Thoracic aorta (tissue), 2 donors: ENCODE measurements at places on chromosomes 3 and 15.

GRCh38 chr3:76509179-76509830 is 530.6 kb upstream of the ROBO2 start:
- no peak for DNase-seq

GRCh38 chr3:170844377-170844776 is 25.6 kb downstream of the RPL22L1 start:
- no peak for DNase-seq

DNA sequence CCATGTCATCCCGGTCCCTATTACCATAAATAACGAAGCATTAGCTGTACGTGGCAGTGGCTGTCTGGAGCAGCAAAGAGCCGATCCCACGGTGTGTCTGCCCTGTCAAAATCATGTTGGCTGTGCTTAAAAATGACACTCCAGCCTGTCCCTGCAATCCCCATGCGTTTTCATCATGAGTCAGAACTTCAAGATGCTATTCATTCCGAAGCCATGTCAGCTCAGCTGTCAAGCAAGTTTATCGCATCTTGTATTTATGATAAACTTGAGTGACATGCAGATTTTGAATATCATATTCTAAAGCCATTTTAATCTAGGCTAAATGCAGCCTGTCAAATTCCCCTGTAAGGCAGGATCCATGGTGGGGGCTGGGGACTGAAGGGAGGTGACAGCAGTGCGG is 152.4 kb downstream of the TJP1 start:
- DNase-seq = no peak

GRCh38 chr15:41848631-41849030 is 10.0 kb downstream of the PLA2G4B start:
- DNase-seq = no peak

DNA sequence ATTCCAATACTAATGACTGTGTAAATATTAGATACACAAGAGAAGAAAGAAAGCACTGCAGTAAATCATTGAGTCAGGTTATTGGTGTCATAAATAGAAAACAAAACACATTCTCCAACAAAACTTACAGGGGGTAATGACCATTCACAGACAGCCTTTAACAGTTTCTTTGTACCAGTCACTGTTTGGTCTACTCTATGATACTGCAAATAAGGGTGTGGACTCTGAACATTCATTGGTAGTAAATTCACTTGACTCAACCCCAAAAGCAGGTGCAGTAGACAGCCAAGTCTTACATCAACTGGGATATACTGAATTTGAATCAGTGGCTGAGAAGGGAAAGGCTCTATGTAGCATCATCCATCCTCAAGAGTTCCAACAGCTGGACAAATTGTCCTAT is 463.5 kb downstream of the FOXP1 start:
- no peak for DNase-seq

- peak; percentile 71 for DNase-seq
Observed at GRCh38 chr3:16247282-16248061, 17.3 kb downstream of the DPH3 start.

GRCh38 chr3:142211034-142211433 is 14.4 kb downstream of the GK5 start:
- DNase-seq = no peak

DNA sequence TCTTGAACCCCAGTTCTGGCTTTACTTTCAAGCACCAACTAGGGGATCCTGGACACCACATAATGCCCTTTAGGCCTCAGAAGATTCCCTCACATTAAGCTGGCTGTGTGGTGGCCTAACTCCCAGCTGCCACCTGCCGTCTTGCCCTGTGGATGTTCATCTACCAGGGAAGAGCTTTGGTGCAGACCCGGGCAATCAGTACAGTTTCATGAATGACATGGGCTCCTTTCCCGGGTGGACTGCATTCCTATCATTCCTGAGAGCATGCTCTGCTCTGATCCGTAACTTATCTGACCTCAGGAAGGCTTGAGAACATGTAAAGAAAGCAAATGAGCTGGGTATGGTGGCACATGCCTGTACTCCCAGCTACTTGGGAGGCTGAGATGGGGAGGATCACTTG is 50.0 kb upstream of the GSK3B start:
- DNase-seq = no peak

DNA sequence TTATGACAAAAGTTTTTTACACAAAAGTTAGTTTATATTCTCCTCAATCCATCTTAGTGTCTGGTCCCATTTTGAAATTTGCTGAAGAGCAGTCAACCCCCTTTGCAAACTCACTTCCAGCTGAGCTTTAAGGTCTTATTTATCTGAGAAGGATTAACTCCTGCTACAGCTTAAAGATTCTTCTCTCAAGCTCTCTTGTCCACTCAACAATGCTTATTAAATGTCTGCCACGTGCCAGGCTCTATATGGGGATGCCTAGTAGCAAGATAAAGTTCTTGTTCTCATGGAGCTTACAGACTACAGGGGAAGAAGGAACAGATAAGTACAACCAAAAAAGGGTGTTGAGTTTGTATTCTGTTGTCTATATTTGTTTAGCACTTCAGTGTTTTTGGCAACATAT is 18.7 kb downstream of the TMPRSS7 start:
- DNase-seq = no peak

DNA sequence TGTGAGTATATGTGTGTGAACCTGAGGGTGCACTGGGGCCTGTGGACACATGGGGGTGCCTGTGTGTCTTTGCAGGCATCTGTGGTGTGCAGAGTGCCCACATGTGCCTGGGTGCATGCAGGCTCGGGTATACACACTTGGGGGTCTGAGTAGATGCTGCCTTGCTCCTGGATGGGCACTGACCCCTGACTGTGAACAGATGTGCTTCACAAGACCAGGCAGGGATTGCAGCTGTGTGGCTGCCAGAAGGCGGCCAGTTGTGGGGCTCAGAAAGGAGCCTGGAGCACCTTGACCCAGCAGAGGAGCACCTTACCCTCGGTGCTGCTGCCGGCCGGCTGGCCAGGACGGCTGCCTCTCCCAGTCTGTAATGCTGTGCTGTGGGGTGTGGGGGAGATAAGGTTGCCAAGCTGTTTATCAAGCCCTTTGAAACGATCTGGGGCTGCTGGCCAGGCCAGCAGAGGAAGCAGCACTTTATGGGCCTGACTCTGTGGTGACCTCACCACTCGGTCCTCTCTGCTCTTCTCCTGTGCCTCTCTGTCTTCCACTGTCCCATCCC is 55.5 kb upstream of the MRPS22 start:
- no peak for DNase-seq

- DNase-seq = no peak
Observed at GRCh38 chr15:50627351-50628055, 59.1 kb downstream of the TRPM7 start.

- DNase-seq = no peak
Observed at GRCh38 chr3:173938159-173938558, 540.6 kb downstream of the NLGN1 start.

GRCh38 chr3:194994551-194994981 is 276.4 kb downstream of the XXYLT1 start:
- no peak for DNase-seq

GRCh38 chr3:149227591-149228268 is 6.1 kb upstream of the CP start:
- DNase-seq = no peak

GRCh38 chr3:42979044-42979972 is at the start of gene GASK1A:
Gene GASK1A (plus strand): TSS chr3:42979311. CDS start chr3:42979643, 332 bp downstream.
- DNase-seq = no peak

DNA sequence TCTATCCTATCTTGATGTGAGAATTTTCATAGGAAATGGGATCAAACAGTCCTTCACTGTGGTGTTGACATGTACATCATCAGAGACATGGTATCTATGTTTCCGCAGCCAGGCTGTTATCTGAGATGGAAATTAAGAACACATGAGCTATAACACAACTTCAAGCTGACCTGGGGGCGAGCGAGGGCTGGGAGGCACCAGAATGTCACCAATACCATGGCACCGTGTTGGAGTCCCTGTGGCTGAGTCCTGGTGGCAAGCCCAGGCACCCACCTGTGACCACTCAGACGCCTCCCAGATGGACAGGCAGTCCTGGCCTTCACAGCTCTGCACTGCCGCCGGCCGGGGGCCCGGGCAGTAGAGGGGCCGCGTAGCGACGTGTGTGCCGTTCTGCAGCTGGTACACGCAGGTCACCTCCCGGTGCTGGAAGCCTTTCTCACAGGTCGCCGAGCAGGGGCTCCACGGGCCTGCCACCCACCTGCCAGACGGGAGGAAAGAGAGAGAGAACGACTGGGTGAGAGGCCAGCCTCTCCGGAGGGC is 263.9 kb upstream of the LYSMD4 start:
- DNase-seq = no peak

- DNase-seq = no peak
Observed at GRCh38 chr15:34718681-34719665, 35.8 kb downstream of the GJD2 start.
